ENCODE measurements at places on chromosomes 6 and 20.

GRCh38 chr6:11232770-11233626 lies 530 bp upstream of the NEDD9 start:
- no peak for DNase-seq

- DNase-seq: no peak
Measured at GRCh38 chr20:44247586-44248409, 690 bp downstream of the GDAP1L1 start.

DNA sequence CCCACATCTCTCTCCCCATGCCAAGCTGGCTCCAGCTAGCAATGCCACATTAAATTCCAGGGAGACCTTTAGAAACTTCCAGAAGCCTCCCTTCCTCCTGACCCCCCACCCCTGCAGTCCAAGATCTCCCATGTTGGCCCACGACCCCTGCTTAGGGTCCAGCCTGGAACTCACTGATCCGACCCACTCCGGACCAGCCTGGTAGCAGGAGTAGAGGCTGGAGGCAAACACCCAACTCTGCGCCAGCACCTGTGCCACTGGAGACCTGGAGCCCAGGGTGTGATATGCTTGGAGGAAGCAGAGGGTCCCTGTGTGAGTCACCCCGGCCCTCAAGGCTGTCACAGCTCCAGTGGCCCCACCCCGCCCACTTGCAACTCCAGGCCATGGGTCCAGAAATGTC lies 3.3 kb upstream of the ULBP1 start:
- no peak for DNase-seq

GRCh38 chr6:112241820-112242429 lies 12.4 kb downstream of the LAMA4 start:
- DNase-seq: no peak

- no peak for DNase-seq
Measured at GRCh38 chr6:148263961-148264360, 78.7 kb upstream of the SASH1 start.

- no peak for DNase-seq
Measured at GRCh38 chr20:48238781-48239180, 453.5 kb upstream of the SULF2 start.

GRCh38 chr20:37327748-37328147 lies 18.2 kb upstream of the SRC start:
- DNase-seq: peak; percentile 41

- DNase-seq: peak; percentile 38
Measured at GRCh38 chr6:56517155-56517745, 125.4 kb downstream of the DST start.

GRCh38 chr20:22626496-22626895 lies 42.1 kb upstream of the FOXA2 start:
- no peak for DNase-seq

DNA sequence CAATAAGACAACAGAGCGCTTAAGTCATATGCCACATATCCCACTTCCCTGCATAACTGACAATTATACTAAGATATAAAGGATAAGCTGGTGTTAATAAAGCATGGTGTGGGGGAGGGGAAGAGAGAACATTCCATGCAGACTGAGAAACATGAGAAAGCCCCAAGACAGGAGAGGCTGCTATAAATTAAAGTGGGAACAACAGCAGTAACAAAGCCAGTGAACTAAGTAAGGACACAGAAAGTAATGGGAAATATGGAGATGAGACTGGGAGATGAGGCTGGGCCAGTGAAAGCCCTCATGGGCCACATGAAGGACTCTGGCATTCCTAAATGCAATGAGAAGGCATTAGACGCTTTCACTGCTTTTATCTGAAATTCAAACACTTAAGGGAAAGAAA lies 41.3 kb downstream of the SESN1 start:
- no peak for DNase-seq

DNA sequence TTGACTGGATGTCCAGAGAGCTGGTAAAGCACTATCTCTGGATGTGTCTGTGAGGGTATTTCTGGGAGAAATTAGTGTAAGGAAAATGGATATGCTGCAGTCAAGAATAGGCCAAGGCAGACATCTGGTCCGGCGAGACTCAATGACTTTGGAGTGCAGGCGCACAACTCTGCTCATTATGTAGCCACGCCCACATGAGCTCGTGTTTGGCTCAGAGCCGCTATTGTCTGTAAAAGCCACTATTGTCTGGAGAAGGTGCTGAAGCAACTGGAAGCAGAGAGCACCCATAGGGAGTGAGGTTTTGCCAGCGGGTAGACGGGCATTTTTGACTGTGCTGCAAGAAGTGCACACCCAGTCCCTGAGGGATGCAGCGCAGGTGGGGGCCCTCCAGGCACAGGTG lies 305.0 kb upstream of the POU3F2 start:
- no peak for DNase-seq

- no peak for DNase-seq
Measured at GRCh38 chr20:39829256-39829655, 859.8 kb downstream of the MAFB start.

- DNase-seq: no peak
Measured at GRCh38 chr6:6397842-6398241, 77.4 kb upstream of the F13A1 start.

GRCh38 chr6:134908906-134909516 lies 40.9 kb downstream of the ALDH8A1 start:
- DNase-seq: peak; percentile 96

DNA sequence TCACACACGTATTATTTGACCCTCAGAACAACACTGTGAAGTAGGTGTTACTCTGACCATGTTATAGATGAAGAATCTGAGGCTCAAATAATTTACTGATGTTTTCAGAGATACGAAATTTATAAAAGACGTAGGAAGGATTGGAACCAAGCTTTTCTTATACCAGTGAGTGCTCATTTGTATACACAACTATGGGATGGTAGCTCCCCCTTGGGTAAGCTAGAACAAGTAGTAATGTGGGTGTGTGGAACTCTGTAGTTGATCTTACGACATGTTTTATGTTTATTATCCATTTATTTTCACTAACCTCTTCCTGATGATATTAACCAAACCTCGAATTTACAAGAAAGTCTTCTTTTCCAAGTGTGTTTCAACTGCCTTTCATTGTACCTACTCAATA lies 248.5 kb downstream of the NKAIN2 start:
- DNase-seq: no peak

DNA sequence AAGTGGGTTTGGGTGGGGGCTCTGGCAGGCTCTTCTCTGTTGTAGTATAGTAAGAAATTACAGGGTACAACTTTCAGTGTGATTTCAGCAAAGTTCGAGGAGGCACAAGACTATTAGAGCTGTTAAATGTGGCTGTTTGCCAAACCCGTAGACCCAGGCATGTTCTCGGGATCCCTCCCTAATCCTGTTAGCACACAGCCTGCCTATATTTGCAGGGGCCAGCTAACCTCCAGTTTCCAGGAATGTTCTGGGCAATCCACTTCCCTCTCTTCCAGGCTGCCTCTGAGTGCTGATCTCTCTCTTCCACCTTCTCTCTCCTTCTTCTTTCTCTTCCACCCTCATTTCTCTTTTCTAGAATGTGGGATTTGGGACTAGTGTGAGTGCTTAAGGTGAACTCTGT lies 34.8 kb upstream of the ZFP64 start:
- no peak for DNase-seq

- DNase-seq: no peak
Measured at GRCh38 chr6:87828044-87828443, 126.0 kb upstream of the AKIRIN2 start.

DNA sequence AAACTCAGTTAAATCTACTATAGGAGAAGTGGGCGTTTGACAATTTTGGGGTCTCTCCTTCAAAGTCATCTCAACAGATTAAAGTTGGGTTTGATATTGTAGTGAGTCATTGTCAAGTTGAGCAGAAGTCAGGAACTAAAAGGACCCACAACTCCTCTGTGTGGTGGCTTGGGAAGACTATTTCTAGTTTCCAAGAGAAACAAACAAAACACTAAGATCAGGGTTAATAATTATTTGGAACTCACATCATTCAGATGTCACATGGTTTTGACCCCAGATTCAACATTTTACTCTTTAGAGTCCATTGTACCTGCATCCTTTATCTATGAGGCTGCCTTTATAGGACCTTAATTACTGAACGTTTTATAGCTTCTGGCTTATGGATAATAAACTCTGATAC lies 45.3 kb upstream of the TINAG start:
- DNase-seq: no peak

DNA sequence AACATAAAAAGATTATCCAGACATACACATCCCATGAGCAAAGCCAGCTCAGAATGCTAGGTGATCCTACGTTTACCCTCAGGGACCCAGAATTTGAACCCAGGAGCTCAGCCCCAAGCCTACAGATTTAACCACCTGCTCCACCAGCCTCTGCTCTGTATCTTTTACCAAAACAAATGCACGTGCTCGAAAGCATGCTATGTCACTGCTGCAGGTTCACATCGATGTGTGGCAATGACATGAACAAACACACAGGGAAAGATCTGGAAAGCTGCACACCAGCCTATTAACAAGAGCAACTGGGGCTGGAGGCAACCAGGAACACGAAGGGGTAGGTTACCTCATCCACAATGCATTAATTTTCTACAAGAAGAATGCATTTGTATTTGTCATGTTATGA lies 32.1 kb downstream of the PREX1 start:
- no peak for DNase-seq

DNA sequence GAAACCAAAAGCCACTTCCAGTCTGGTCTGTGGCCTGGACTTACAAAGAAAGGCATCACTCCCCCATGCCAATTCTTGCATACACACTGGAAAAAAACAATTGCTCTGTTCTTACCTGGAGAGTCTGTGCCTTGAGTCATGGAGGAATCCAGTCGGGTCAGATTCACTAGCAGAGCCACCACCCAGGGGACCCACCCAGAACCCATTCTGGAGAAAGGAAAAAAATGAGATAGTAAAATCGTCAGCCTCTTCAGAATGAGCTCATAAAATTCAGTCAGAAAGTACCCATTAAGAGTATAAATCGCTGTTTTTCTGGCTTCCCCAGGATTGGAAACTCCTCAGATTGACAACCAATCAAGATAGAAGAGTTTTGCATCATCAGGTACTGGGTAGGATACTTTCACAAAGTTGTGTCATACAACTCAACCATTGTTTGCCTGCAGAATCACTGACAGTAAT lies at the start of gene HLA-DOB:
Gene HLA-DOB, minus strand, starts transcription at position 257 of the 459 bp plus-strand sequence. Its CDS starts 51 bp downstream, at position 206.
- no peak for DNase-seq

GRCh38 chr6:44190715-44191114 lies 26.0 kb upstream of the MYMX start:
- DNase-seq: no peak

- no peak for DNase-seq
Measured at GRCh38 chr20:52190437-52191131, 995 bp downstream of the ZFP64 start.

DNA sequence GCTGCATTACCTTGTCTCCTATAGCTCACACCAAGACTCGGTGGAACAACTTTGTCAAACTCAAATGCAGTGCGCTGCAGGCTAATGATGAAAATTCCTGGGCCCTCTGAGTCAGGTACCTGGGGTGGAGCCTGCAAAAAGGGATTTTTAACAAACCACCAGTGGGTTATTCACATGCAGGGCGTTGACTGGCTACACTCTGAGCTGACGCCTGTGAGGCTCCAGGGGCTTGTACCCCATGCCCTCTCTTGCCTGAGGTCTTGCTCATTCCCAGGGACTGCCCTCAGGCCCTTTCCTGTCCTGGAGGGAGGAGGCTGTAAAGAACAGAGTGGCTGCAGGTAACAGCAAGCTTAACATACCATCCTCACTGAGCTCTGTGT lies 9.2 kb downstream of the GTSF1L start:
- no peak for DNase-seq

DNA sequence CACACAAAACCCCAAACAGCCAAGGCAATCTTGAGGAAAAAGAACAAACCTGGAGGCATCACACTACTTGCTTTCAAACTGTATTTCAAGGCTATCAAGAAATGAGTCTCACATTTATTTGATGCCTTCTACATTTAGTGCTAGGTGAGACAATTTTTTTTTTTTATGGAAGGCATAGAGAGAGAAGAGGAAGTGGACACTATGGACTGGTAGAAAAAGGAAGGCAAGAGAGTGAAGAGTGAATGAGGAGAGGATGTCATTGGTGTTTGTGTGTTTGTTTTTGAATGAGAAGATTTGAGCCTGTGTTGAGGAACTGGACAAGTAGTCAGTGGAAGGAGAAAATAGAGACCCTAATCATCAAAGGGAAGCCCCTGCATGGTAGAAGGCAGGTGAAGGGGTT lies 182.0 kb upstream of the JAG1 start:
- no peak for DNase-seq

- DNase-seq: no peak
Measured at GRCh38 chr6:34347303-34347702, 45.2 kb downstream of the NUDT3 start.

- no peak for DNase-seq
Measured at GRCh38 chr6:52706001-52706400, 35.1 kb downstream of the TMEM14A start.

- DNase-seq: no peak
Measured at GRCh38 chr6:43744491-43744890, 25.5 kb upstream of the VEGFA start.

- peak; percentile 70 for DNase-seq
Measured at GRCh38 chr20:50815162-50815989, 20.5 kb downstream of the BCAS4 start.

DNA sequence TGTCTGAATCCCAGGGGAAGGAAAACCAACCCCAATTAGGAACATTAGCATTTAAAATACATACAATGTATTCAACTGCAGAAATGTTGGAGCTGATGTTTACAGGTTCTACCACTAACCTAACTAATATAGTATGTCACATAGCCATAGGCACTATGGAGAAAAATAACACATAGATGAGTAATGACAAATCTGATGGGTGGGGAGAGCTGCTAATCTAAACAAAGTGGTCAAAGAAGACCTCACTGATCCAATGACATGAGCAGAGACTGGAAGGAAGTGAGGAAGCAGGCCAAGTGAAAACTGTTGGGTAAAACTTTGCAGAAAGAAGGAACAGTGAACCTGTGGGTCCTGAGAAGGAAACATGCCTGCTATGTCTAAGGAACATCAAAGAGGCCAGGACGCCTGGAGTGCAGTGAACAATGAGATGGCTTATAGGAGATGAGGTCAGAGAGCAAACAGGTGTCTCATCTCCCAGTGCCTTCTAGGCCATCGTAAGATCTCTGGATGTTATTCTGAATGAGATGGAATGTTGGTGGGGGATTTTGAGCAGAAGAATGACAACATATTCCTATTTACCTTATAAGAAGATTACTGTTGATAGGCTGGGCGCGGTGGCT lies 135.7 kb downstream of the ALDH8A1 start:
- DNase-seq: no peak

- DNase-seq: no peak
Measured at GRCh38 chr6:165562421-165563090, 100.5 kb downstream of the PDE10A start.

GRCh38 chr6:150001295-150002008 lies 23.9 kb downstream of the RAET1L start:
- DNase-seq: no peak

- DNase-seq: no peak
Measured at GRCh38 chr20:23094927-23095326, 8.8 kb upstream of the CD93 start.

DNA sequence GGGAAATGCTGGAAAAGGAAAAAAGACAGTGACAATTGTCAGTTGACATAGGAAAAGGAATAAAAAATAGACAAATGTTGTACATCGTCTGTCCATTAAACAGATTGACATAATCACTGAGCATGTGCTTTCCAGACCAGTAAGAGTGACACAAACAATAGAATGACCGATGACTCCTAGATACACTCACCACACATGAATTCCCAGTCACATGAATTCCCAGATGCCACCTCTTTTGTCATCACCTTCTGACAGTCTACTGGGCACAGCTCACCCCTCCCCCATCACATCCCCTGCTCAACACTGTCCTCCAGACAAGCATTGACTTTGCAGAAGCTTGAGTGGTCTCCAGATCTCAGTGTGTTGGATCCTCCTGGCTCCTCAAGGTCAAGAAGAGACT lies 25.9 kb downstream of the POM121L2 start:
- no peak for DNase-seq
